NCI-H510A (cell line): ENCODE measurements at places on chromosomes 16 and 17.

DNA sequence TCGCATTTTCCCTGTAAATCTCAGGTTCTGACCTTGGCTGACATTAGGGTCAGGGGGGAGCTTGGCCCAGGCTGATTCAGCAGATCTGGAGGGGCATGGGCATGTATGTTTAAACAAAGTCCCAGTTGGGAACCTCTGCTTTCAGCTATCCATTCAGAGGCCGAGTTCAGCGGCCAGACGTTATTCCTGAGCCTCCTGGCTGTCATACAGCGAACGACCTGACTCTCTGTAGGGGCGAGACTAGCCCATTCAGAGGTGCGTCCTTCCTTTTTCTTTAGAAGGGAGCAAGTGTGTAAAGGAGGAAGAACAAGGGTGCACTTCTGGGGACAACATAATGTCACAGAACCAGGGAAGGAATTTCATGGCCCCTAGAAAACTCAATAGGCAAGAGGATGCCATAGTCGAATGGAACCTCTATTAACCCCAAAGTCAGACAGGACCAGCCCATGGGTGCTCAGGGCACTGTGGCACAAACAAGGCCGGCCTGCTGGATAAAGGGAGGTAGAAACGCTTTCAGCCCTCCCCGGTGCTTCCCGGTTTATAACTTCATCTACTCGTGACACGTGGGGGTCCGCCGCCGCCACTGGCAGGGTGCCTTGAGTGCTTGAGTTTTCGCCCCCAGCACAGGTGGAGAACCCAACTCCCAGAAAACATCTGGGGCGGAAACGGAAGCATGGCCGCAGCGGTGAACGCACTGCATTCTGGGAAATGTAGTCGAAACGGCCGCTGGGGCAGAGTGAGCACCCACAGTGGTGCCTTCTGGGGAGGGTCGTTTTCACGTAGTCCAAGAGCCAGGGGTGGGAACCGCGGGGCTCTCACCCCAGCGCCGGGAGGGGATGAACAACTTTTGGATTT lies 33.2 kb upstream of the PLCG2 start:
- DNase-seq: no peak

DNA sequence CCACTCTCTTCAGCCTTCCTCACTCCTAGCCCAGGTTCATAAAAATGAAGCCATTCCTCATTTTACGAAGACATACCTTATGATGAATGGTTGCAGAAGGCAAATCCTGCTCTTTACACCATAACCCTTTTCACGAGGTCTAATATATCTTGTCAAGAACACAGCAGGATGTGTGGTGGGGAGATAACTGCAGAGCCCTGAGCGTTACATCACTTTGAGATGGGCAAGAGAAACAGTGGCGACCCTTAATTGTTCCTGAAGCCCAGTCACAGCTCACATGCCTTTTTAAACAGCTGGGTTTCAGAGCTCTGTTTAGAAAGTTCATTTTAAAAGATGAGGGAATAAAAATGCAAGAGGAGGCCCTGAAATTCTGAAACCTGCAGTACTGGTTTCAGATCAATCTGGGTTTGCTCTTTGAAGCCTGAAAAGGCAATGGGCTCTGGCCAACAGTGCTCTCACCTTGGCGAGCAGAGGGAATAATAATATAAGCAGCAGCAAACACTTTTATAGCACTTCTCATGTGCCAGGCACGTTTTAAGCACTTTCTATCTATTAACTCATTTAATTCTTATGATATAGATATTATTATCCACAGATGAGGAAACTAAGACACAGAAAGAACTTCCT lies 2.9 kb downstream of the FAM117A start:
- DNase-seq: no peak

GRCh38 chr16:66429290-66429962 lies 2.3 kb downstream of the BEAN1 start:
- DNase-seq: no peak

DNA sequence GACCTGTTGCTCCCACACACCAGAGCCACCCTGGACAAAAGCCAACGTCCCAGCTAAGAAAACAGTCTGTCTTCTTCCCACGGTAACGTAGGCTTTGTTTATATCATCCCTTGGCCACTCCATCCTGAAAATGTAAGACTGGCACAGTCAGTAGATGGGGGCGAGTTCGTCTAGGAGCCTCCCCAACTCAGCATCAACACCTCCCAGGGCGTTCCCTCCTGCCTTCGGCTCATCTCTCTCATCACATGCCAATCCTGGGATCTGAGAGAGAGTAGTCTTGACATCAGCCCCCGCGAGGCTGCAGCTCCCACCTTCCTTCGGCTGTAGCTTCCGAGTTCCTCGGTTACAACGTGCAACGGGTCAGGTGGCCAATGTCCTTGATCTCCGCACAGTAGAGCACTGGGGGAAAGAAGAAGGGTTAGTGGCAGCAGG lies 894 bp downstream of the RNF227 start:
- DNase-seq: no peak

DNA sequence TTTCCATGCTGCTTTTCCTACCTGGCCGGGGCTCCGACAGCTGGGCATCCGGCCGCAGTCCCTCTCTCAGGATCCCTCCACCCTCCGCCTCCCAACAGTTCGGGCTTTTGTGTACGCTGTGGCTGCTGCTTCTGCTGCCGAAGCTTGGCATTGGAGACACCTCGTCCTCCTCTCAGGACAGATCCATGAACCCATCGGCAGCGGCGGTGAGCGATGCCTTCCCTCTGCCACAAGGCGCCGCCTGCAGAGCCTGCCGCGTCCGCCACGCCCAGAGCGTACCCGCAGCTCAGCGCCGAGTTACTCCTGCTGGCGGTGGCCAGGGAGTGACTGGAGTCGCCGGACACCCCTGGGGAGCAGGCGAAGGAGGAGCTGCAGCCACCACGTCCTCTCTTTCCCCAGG lies 2032.8 kb downstream of the TP53TG3F start:
- DNase-seq: peak; percentile 76

GRCh38 chr17:45235416-45236281 lies 14.0 kb downstream of the FMNL1 start:
- DNase-seq: no peak

DNA sequence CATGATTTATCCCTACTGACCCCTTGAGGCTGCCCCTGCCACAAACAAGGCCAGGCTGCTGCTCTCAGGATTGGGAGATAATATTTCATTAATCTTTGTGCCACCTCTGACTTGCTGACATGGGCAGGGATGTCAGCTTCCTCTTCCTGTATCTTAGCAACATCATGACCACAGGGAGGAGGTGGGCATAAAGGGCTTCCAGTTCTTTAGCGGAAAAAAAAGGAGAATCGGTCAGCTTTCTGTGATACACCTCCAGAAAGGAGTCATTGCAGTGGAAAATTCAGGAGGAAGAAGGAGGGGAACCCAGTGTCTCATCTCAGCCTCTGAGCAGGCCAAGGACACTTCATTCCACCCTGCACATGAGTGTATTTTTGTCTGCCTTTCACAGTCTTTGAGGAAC lies 206.8 kb upstream of the SDK2 start:
- no peak for DNase-seq

GRCh38 chr16:69709456-69710084 lies 16.8 kb downstream of the NQO1 start:
- no peak for DNase-seq

DNA sequence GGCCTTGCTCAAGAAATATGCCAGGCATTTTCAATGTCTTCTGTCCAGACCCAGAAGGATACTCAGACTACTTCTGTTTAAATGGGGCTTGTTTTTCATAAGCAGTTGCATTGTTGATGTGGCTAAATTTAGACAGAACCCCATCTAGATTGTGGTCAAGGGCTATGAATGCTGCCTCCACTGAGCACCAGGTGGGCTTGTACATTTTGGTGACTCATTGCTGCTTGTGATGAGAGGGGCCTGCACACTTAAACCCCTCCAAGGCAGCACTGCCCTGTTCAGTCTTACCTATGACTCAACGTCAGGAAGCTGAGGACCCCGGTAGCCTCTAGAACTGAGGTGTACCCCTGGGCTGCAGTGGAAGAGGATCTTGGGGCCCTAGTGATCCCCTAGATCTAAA lies 144.0 kb downstream of the PRKCA start:
- no peak for DNase-seq

- no peak for DNase-seq
Observed at GRCh38 chr17:72900654-72900971, 191.9 kb downstream of the SLC39A11 start.

DNA sequence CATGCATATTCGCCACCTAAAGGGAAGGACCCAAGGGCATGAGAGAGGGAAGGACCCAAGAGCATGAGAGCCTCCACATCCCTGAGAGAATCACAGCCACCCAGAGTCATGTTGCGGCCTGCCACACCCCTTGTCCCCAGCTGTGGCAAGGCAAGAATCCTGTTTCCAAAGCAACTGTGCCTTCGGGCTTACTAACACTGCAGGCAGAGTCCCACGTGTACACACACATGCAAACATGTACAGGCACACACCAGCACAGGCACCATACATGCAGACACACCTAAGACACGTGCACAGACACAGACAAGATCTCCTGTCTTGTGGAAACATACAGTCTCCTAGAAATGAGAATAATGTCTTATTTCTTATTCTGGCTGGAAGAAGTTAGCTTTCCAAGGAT lies 92.4 kb upstream of the CDYL2 start:
- DNase-seq: no peak

GRCh38 chr16:19872935-19873334 lies 11.7 kb downstream of the GPRC5B start:
- DNase-seq: no peak

DNA sequence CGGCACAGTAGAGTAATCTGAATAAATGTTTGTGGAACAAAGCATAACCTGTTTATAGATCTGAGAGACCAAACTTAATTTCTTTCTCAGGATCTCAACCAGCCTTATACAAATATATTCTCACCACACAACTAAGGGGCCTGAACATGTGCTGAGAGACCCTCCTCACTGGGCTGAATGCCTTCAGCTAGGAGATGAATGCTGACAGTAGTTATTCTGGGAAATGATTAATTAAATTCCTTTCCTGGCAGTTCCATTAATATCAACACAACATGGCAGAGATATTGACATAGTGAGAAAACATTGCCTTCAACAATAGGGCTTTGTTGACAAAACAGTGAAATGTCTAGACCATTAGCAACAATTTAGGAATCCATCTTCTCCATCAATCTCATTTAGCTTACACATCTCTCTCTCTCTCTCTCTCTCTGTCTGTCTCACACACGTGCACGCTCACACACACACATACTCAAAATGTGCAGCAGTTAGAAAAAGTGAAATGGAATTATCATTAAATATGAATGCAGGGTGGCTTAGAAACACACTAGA lies 780.8 kb upstream of the CDH8 start:
- DNase-seq: no peak
